ENCODE measurements at places on chromosomes 7 and 10.
A peak's percentile ranks its signal among the peaks of the same experiment; 100 is the strongest.

DNA sequence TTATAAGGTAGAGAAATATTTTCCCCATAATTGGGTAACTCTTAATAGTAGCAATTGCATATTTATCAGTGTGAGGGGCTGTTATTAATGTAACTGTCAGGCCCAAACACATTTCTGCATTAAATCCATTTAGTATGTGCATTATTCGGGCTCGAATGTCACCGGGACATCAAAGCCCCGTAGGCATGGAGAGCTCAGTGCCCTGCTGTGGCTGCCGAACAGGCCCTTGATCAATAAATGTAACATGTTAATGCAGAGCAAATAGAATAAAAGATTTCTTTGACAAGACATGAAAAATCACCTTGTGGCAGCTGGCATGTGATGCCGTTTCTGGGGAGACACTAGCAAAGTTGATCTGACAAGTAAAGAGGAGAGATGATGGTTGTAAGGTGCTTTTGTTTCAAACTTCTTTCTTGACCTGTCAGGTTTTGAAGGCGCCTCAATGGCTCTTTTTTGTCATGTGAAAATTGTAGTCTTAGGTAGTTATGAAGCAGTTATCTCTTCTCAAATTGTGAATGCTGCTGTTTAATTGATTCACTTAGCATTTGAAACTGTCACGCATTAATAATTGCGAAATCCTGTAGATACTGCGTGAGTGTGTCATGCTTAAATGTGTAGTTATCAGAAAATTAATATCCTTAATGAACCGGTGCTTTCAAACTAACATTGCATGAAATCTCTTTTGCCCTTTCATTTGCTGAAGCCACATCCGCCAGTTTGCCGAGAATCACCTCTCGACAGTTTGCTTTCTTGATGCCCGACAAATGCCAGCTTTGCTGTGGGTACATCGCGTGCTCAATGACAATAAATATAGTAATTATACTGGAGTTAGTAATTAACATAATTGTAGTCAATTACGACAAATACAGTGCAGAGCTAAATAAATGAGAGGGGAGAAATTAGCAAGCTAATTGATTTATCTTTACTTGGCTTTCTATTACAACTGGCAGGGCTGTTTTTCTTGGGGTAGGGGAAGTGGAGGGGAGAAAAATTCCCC lies 19.5 kb downstream of the LRMDA start:
- no peak for DNase-seq
- H3K4me1 ChIP-seq, result no peaks in the 10 kb centered on the region

GRCh38 chr10:62903828-62904227 lies 87.7 kb upstream of the EGR2 start:
- no peaks in the 10 kb centered on the region for H3K36me3 ChIP-seq
- peaks cover 4% of the 10 kb centered on the region for H3K27me3 ChIP-seq
- H3K27ac ChIP-seq, result no peak overlapping the region
- H3K4me3 ChIP-seq, result no peak overlapping the region
- DNase-seq, result peak; percentile 57
- H3K4me1 ChIP-seq, result no peaks in the 10 kb centered on the region

DNA sequence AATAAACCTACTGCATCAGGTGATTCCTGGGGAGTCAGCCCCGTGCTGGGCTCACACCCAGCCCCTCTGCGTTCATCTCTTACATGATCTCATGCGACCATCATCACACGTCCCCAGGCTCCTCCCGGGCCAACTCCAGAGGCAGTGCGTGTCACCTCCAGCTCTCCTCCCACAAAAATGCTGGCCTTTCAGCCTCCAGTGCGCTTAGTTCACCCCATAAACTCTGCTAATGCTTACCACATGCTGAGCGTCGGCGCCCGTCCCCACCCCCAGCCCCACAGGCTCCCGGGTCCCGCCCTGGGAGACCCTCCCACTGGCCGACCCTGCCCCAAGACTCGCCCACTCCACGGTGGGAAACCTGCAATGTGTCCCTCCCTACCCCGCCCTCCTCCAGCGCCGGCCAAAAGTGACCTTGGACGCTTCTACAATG lies 816 bp upstream of the SDK1 start:
- H3K36me3 ChIP-seq, result no peaks in the 10 kb centered on the region
- DNase-seq, result peak; percentile 26
- no peak overlapping the region for H3K27ac ChIP-seq
- peaks cover 10% of the 10 kb centered on the region for H3K4me1 ChIP-seq
- H3K27me3 ChIP-seq, result peaks cover 15% of the 10 kb centered on the region

DNA sequence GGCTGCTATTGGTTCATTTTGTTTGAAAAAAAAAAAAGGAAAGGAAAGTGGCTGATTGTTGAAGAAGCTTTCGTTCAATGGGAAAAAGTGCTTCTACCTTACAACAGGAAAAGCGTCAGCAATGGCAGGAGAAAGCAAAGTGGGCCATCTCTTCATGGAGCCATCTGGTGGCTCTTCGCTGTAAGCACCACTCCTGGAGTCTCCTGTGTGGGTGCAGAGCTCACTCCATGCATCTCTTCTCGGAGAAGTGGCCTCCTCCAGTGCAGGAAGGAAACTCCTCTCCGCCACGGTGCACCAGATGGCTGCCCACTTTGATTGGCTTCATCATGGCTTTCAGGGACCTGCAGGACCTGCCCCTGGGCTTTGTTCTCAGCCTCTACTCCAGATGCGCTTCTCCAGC lies 250.9 kb downstream of the PTEN start:
- no peak overlapping the region for H3K27ac ChIP-seq
- H3K4me1 ChIP-seq, result peaks cover 22% of the 10 kb centered on the region
- H3K4me3 ChIP-seq, result no peak overlapping the region
- H3K36me3 ChIP-seq, result no peaks in the 10 kb centered on the region
- no peak for DNase-seq

- peak; percentile 44 for DNase-seq
- H3K27me3 ChIP-seq, result no peaks in the 10 kb centered on the region
- no peaks in the 10 kb centered on the region for H3K36me3 ChIP-seq
- H3K4me1 ChIP-seq, result peaks cover 26% of the 10 kb centered on the region
Observed at GRCh38 chr7:28407651-28408050, 4.7 kb upstream of the CREB5 start.

GRCh38 chr10:3500408-3500856 lies 284.6 kb downstream of the KLF6 start:
- peak; percentile 98 for DNase-seq
- H3K27me3 ChIP-seq, result no peaks in the 10 kb centered on the region
- H3K36me3 ChIP-seq, result no peaks in the 10 kb centered on the region
- H3K4me3 ChIP-seq, result peak overlapping the region; percentile 19

DNA sequence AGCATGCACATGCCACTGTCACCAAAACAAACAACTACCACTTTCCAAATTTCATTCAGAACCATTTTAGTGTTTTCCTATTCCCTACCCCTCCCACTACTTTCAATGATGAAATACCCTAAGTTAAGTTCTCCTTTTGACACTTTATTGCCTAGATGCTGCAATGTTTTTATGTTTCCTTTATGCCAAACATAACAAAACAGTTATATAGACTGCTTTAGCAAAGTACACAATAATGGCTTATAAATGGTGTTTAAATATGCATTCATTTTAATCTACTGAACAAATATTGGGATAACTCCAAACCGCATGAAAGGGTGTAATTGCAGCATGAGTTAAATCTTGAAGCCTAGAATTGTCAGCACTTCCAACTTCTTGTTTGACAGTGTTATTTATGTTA lies 69.2 kb downstream of the PHYHIPL start:
- H3K4me3 ChIP-seq, result no peak overlapping the region
- H3K36me3 ChIP-seq, result no peaks in the 10 kb centered on the region
- no peaks in the 10 kb centered on the region for H3K4me1 ChIP-seq
- DNase-seq, result no peak
- H3K27ac ChIP-seq, result no peak overlapping the region

GRCh38 chr7:98875501-98875900 lies 2.8 kb upstream of the TRRAP start:
- peaks cover 8% of the 10 kb centered on the region for H3K4me1 ChIP-seq
- no peak for DNase-seq
- no peaks in the 10 kb centered on the region for H3K27me3 ChIP-seq
- no peak overlapping the region for H3K4me3 ChIP-seq
- H3K36me3 ChIP-seq, result no peaks in the 10 kb centered on the region

- peak overlapping the region; percentile 71 for H3K4me3 ChIP-seq
- H3K36me3 ChIP-seq, result no peaks in the 10 kb centered on the region
- no peak overlapping the region for H3K27ac ChIP-seq
- DNase-seq, result no peak
Observed at GRCh38 chr7:121329191-121330052, 622 bp downstream of the WNT16 start.

DNA sequence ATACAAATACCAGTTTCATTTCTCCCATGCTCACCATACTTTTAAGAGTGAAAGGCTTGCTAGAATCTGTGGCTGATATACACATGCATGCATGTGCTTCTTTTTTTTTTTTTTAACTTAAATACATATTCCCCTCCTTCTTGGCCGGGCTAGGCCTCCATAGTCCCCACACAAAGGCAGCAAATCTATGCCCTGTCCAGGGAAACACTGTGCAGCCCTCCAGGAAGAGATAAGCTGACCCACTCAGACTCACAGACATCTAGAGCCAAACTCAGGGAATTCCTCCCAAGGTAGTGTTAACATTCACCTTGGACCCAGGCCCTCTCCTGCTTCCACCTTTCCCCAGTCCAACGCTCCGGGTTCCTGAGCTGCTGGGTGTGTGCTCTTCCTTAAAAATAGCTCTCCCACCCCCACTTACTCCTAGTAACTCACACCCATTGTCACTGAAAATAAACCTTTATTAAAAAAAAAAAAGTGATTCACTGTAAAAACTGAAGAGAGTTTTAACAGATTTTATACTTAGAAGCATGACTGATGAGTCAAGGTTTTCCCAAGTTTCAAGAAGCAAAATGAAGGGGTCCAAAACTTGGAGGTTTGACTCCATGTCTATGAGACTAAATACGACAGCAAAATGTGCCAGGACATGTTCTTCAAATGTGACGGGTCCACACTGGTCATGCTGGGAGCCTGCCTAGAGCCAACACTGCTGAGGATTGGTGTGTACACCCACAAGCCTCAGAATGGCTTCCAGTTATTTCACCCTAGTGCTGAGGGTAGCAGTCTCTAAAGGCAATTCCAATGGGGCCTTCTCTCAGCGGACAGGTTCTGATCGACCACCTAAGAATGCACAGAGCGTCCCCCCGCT lies 159.5 kb downstream of the GLI3 start:
- no peak overlapping the region for H3K27ac ChIP-seq
- no peak for DNase-seq
- H3K27me3 ChIP-seq, result no peaks in the 10 kb centered on the region
- H3K4me3 ChIP-seq, result no peak overlapping the region
- H3K36me3 ChIP-seq, result no peaks in the 10 kb centered on the region
- H3K4me1 ChIP-seq, result peaks cover 15% of the 10 kb centered on the region

GRCh38 chr10:60479305-60480020 lies 89.8 kb upstream of the ANK3 start:
- H3K4me1 ChIP-seq, result peaks cover 13% of the 10 kb centered on the region
- H3K36me3 ChIP-seq, result no peaks in the 10 kb centered on the region
- H3K4me3 ChIP-seq, result no peak overlapping the region
- no peaks in the 10 kb centered on the region for H3K27me3 ChIP-seq
- DNase-seq, result peak; percentile 28
- H3K27ac ChIP-seq, result no peak overlapping the region
